Activated CD4-positive, alpha-beta memory T cell treated with anti-CD3 and anti-CD28 coated beads for 36 hours (primary cell): ENCODE measurements at places on chromosomes 2 and 18. TPM values are rescaled to one million over a fixed set of nuclear protein-coding genes. Genes with fewer than 3 reads are reported as not detected.

DNA sequence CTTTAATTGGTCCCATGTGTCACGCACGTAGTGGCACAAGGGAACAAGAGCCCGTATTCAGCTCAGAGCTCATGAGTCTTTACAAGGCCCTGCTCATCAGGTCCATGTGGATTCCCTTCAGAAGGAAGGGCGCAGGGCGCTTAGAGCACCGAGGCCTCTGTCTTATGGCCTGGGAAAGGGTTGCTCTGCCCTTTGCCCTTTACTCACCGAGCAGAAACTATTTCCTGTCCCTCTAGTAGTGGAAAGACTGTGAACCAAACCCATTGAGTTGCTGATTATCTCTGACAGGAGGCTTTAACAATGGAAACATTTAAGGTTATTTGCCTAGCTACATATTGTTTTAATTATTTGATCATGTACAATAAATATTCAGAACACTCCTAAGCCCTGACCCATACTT, 102.0 kb upstream of the ACAA2 start:
- no peak overlapping the region for H3K27ac ChIP-seq
- no peak for DNase-seq
- H3K4me3 ChIP-seq, result no peak overlapping the region
- no peaks in the 10 kb centered on the region for H3K4me1 ChIP-seq
- no peaks in the 10 kb centered on the region for H3K36me3 ChIP-seq
- peaks cover 24% of the 10 kb centered on the region for H3K27me3 ChIP-seq

DNA sequence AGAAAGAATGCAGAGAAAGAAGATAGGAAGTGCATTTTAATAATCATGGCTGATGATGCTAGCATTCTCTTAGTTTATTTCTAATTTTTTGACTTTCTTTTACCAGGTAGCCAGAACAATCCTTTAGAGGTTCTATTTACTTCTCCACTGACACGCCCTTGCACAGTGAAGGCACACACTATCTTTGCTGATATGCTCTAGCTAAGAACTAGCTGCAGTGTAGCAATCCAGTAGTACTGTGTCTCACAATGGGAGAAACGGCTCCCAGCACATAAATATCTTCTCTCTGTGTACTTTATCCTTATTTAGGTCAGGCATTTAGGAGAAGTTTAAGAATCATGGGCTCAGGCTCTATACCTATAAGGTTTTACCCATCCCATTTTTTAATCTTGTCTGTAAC, 1005.4 kb downstream of the LRP1B start:
- H3K4me3 ChIP-seq, result no peak overlapping the region
- DNase-seq, result no peak
- no peaks in the 10 kb centered on the region for H3K36me3 ChIP-seq
- no peaks in the 10 kb centered on the region for H3K27me3 ChIP-seq

DNA sequence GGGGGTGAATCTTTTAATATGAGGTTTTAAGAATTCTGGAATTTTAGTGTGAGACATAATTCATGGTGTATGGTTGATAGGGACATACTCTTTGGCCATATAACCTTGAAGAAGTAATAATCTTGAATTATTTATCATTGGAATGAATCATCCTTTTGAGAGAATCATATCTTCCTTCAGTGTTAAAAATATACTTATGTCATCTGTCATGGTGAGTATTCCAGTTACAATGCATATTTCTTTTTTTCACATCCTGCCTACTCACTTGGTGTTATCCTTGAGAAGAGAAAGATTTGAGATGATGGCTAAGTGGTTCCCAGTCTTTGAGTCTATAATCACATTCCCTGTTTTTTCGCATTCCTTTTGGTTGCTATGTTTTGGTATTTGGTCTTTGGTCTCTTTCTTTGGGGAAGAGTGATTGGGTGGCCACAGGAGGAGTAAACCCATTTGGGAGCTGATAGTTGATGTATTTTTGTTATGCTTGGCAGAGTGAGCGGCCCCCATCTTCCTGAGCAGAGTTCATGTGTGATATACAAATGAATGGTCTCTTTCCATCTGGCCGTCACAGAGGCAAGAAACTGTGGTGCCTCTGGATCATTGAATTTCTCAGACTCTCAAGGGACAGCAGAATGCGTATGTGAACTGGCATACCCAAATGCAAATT, 21.6 kb downstream of the ASAP2 start:
- no peak overlapping the region for H3K4me3 ChIP-seq
- no peaks in the 10 kb centered on the region for H3K36me3 ChIP-seq
- peaks cover 41% of the 10 kb centered on the region for H3K27me3 ChIP-seq
- H3K27ac ChIP-seq, result no peak overlapping the region
- DNase-seq, result no peak

DNA sequence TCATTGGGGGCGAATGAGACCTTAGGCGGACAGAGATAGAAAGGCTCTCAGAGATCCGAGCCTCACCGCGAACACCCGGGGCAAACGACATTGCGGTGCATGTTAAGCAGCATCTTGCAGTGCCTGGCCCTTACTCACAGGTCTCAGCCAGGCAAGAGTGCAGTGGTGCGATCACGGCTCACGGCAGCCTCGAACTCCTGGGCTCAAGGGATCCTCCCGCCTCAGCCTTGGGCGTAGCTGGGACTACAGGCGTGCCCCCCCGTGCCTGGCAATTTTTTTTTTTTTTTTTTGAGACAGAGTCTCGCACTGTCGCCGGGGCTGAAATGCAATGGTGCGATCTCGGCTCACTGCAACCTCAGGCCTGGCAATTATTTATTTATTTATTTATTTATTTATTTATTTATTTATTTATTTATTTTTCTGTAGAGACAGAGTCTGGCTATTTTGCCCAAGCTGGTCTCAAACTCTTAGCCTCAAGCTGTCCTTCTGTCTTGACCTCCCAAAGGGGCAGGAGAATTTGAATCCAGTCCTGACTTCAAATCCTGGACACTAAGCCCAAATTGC, 1.3 kb downstream of the LAMA3 start:
- H3K36me3 ChIP-seq, result no peaks in the 10 kb centered on the region
- peaks cover 6% of the 10 kb centered on the region for H3K4me1 ChIP-seq
- H3K4me3 ChIP-seq, result peak overlapping the region; percentile 35
- peaks cover 32% of the 10 kb centered on the region for H3K27me3 ChIP-seq
- DNase-seq, result no peak
- H3K27ac ChIP-seq, result no peak overlapping the region

The PDE6D gene
- 29.5 TPM for total RNA-seq

DNA sequence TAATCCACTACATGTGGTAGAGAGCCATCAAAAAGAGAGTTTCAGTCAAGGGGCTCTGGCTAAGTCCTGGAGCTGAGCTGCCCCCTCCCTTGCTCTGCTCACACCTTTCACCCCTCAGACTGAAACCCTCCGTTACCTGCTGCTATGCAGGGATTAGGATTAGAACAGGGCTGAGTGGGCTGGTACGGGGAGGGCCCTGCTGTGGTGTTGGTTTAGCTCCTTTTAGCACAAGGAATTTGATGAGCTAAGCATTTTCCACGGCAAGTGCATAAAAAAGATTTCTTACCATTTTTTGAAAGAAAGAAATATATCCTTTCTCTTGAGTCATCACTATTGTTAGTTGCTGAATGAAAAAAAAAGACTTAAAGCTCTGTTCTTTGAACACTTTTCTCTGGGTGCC, 46.3 kb downstream of the TCF7L1 start:
- peaks cover 5% of the 10 kb centered on the region for H3K27me3 ChIP-seq
- H3K4me1 ChIP-seq, result no peaks in the 10 kb centered on the region
- no peaks in the 10 kb centered on the region for H3K36me3 ChIP-seq
- no peak for DNase-seq
- H3K4me3 ChIP-seq, result no peak overlapping the region

DNA sequence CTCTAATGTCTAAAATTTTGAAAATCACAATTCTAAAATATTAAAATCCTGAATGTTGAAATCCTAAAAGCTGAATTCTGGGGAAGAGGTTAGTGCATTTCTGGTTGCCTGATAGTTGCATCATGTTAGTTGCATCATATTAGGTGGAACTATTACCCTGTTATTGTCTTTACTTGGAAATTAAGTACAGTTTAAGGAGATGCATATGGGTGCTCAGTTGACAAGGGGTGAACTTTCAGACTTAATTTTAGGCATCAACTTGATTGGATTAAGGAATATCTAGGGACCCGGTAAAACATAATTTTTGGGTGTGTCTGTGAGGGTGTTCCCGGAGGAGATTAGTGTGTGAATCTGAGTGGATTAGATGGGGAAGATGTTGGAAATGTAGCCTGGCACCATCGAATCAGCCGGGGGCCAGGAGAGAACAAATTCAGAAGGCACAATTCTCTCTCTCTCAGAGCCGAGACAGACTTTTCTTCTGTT, 409.8 kb downstream of the PLCL1 start:
- no peaks in the 10 kb centered on the region for H3K4me1 ChIP-seq
- no peak overlapping the region for H3K4me3 ChIP-seq
- H3K27ac ChIP-seq, result no peak overlapping the region
- no peaks in the 10 kb centered on the region for H3K27me3 ChIP-seq

DNA sequence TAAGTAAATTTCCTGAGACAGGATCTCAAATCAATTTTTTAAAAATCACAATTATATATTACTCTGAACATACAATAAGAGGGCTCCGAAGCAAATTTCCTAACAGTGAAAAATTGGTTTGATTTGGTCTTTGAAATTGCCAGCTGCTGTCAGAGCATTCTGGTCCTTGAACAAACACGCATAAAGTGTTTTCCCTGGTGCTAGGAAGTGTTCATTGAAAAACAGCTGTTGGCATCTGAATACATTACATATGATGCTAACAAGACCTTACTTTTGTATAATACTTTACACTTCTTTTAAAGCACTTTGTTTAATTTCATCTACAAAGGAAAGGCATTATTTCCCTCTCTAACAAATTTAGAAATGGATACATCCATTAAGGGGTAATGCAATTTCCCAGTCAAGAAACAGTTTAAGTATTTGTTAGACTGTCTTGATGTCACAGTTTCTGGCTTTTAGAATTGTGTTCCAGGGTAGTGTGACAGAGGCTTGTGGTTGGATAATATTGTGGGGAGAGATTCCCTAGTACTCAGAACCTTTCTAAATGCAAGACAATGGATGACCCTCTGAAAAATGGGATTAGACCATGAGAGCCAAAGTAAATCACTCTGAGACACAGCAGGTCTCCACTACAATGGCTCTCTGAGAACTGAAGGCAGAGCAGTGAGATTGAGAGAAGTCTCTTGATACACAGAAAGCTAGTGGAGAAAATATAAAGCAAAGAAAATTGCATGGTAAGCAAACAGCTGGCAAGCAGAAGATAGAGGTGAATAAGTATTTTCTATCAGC, 299.0 kb downstream of the TRIB2 start:
- no peak for DNase-seq
- peaks cover 21% of the 10 kb centered on the region for H3K27me3 ChIP-seq
- H3K4me3 ChIP-seq, result no peak overlapping the region
- no peaks in the 10 kb centered on the region for H3K4me1 ChIP-seq
- no peak overlapping the region for H3K27ac ChIP-seq

DNA sequence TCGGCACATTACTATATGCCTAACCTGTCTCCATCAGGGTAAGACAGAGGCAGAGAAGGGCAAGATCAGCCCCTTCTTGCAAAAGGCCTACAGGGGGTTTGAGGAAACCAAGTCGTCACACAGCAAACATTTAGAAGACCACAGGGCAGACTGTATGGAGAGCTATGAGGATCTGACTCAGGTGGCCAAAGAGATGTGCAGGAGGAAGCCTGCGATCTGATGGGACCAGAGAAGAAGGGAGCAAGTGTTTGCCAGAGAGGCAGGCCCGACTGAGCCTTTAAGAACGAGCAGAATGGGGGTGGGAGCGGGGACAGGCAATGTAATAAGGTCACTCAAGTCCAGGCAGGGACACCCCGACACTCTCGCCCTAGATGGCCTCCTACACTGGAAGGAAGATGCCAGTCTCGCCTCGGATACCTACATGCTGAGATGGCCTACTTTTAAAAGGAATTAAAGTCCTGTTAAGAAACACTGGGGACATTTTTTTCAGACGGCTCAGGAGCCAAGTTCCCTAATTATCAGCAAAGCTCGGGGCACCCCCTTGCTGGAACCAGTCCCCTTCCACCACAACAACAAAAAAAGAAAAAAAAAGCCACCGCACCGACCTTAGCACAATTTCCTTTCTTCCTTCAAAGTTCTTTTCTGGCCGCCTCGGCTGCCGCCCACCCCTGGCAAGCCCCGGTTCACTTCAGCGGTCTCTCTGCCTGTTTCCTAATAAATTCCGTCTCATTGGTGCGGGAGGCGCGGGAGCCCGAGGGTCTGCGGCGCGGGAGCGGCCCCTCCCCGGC, 1.5 kb downstream of the SFXN5 start:
- peaks cover 27% of the 10 kb centered on the region for H3K4me1 ChIP-seq
- DNase-seq, result no peak
- no peaks in the 10 kb centered on the region for H3K27me3 ChIP-seq
- H3K36me3 ChIP-seq, result no peaks in the 10 kb centered on the region
- H3K4me3 ChIP-seq, result peak overlapping the region; percentile 73
